GF-D8 (cell line): ENCODE measurements at places on chromosomes 4 and X.
A peak's percentile ranks its signal among the peaks of the same experiment; 100 is the strongest.

- no peak for DNase-seq
Observed at GRCh38 chr4:106583567-106583966, 215.0 kb upstream of the GIMD1 start.

- no peak for DNase-seq
Observed at GRCh38 chr4:89000844-89001360, 56.1 kb downstream of the FAM13A start.

GRCh38 chr4:2598511-2599303 is 62.3 kb downstream of the FAM193A start:
- DNase-seq = peak; percentile 54

DNA sequence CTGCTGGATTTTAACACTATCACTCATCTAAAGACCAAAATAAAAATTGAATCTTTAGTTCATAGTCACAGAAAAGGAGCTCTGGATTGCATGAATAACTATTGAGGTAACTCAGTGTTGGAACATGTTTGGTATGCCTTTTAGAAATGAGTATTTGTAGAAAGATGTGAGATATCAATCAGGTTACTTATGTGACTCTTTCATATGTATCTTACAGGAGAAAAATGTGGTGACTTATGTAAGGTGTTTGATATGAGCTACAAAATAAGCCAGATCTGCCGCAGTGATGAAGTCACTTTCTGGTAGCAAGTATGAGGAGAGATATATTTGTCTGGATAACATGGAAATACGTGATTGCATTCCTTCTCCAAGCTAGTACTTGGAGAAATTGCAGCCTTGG is 1653.3 kb upstream of the PCDH7 start:
- no peak for DNase-seq

GRCh38 chr4:23921447-23921845 is 31.6 kb upstream of the PPARGC1A start:
- no peak for DNase-seq

GRCh38 chr4:93791570-93792195 is 36.9 kb upstream of the ATOH1 start:
- DNase-seq = peak; percentile 2

- DNase-seq = no peak
Observed at GRCh38 chr4:30429813-30430761, 290.1 kb upstream of the PCDH7 start.

GRCh38 chr4:122832732-122833131 is 6.1 kb downstream of the FGF2 start:
- DNase-seq = no peak

GRCh38 chr4:37890801-37891259 is at the start of gene TBC1D1:
TSS of gene TBC1D1 (plus strand) at chr4:37891084. CDS start at chr4:37902096, 11,012 bp downstream.
- no peak for DNase-seq

DNA sequence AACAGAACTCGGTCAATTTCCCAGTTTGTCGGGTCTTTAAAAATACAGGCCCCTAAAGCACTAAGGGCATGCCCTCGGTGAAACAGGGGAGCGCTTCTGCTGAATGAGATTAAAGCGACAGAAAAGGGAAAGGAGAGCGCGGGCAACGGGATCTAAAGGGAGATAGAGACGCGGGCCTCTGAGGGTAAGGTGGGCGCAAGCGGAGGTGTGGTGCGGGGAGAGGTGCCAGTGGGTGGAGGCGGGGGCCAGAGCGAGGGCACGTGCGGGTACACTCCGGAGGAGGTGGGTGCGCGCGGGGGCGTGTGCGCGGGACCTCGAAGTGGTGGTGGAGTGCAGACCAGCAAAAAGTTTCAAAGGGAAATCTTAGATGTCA is 787 bp upstream of the TET2 start:
- no peak for DNase-seq

GRCh38 chrX:84715315-84715714 is 213.1 kb upstream of the HDX start:
- DNase-seq = peak; percentile 1

GRCh38 chr4:82648356-82648755 is 86.6 kb upstream of the TMEM150C start:
- DNase-seq = no peak

GRCh38 chr4:182142176-182143085 is 100.8 kb upstream of the TENM3 start:
- no peak for DNase-seq

DNA sequence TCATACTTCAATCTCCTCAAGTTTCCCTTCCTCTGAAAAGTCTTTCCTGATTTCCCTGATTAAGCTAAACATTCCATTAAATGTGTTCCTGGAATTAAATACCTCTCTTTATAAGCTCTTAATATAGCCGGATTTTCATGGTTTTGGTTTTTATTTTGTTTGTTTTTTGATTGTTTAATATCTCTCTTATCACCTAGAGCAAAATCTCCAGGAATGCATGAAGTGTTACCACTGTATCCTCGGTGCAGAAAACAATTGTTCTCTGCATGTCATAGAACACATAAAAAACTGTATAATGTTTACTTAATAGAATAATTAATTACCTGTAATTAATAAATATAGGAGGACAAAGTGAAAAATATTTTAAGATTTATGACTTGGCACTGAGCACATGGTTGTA is 86.2 kb downstream of the PCDH18 start:
- DNase-seq = no peak

DNA sequence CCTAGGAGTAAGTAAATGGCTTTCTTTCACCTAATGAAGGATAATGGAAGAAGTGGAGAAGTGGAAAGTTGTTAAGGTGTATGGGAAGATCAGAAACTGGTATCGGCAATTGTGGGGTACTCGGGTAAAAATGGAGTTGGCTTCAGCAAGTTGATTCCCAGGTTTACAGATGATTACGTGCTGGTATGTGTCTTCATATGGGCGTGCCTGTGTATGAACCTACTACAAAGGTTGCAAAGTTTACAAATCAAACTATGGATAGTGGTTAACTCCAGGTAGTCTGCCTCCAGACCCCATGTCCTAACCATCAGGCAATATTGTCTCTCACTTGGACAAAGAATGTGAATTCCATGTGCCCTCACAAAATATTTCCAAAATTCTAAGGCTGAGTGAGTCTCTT is 773 bp downstream of the TLR3 start:
- no peak for DNase-seq

GRCh38 chrX:109911046-109911445 is 91.9 kb upstream of the TMEM164 start:
- DNase-seq = no peak

DNA sequence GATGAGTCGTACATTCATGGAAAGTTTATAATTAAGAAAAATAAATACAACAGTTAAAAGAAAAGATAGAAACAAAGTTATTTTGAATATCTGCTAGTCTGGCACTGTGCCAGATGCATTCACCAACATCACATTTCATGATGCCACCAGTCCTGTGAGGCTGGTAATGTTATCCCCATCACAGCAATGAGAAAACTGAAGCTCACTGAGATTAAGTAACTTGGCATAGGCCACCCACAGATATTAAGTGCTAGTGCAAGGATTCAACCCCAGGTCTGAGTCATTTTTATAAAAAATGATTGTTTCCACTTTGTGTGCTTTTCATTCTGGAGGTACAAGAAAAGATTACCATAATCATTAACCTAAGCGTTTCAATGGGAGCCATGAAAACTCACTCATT is 65.0 kb upstream of the IL15 start:
- no peak for DNase-seq

GRCh38 chr4:38364383-38364963 is 299.5 kb upstream of the KLF3 start:
- DNase-seq = no peak

DNA sequence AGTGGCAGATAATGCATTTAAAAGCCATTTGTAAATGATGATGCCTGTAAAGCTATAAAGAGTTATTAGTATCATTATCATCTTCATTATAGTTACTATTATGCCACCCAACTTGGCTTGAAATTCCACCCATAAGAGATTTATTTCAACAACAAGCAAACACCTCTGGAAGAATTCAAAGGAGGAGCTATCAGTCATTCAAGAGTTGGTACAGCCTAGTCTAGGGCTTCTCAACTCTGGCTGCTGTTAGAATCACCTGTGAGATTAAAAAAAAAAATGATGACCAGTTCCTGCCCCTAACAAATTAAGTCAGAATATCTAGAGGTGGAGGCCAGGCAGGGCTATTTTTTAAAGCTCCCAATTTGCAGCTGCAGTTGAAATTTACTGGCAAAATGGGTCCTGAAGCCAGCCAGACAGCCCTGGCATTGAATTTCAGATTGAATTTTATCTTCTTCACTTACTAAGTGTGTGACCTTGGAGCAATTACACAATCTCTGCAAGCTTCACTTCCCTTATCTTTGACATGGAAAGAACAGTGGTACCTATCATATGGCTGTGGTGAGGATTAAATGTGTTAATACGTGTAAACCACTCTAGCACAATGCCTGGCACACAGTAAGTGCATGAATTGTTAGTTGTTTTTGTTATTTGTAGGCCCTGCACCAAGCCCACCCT is 52.9 kb upstream of the EDA start:
- no peak for DNase-seq

DNA sequence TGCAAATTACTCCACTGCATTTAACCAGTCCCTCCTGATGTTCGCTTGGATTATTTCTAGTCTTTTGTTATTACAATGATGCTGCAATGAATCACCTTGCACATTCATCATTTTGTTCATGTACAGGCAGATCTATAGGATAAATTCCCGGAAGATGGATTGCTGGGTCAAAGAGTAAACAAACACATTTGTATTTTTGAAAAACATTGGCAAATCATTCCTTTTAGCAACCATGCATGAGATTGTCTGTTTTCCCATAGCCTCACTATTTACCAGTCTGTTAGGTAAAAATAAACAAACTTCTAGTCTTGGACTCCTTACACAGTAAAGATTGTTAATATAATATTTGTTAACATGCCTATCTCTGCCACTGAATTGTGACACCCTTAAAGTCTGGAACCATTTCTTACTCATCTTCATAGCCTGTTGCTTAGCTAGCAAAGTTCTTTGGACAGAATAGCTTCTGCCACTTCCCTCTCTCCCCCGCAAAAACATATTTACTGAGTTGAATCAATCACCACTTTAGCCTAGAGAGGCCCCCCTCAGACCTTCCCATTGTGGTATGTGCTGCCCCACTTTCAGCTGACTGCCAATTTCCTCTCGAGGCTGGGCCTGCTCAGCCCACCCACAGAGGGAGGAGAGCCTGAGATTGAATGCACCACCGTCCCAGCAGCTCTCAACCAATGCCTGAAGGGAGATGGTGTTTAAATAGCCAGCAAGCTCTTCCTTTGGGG is 108.4 kb upstream of the ATXN3L start:
- no peak for DNase-seq

DNA sequence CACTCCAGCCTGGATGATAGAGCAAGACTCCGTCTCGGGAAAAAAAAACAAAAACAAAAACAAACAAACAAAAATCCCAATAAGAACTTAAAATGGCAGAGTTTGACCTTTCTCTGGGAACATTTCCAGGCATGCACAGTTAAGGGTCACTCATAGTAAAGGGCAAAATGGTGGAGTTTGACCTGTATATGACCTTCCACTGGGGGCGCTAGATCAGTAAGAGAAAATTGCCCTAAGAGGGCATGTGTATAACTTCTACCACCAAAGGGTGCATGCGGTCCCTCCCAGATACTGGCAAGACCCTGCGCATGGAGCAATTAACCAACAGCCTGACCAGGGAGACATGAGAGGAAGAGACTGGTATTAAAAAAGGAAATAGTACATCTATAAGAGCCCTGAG is 177.2 kb downstream of the MOSPD2 start:
- DNase-seq = no peak

GRCh38 chr4:143700416-143701352 is at the start of gene FREM3:
TSS of gene FREM3 (minus strand) at chr4:143700675. CDS start at chr4:143700675, 0 bp downstream.
- no peak for DNase-seq

DNA sequence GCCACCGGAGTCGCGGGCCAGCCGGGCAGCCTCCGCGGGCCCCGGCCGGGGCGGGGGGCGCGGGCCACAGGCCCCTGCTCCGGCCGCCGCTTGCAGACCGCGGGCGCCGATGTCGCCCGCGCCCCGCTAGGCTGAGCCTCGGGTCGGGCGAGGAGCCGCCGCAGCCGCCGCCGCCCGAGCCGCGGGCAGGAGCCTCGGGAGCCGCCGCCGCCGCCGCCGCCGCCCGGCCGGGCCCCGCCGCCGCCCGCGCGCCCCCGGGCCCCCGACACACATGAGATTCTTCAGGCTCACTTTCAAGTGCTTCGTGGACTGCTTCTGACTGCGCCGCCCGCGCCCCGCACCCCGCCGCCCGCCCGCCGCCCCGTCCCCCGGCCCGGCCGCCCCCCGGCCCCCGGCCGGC is 345 bp downstream of the SLC6A8 start:
- no peak for DNase-seq

DNA sequence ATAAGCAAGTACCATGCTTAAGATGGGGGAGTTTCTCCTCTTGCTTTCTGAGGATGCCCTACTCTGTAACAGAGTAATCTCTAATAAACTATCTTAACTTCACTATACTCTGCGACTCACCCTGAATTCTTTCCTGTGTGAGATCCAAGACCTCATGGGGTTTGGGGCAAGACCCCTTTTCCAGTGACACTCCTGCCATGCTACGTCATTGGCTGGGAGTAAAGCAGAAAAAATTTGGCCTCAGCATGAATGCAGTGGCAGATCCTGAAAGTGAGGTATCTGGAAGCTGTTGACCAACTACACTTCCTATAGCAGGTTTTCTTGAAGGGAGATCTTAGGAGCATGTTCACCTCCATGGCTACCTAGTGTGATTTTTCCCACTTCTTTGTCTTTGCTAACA is 109.1 kb upstream of the MED14 start:
- DNase-seq = no peak

- no peak for DNase-seq
Observed at GRCh38 chrX:33128048-33128805, 83.1 kb downstream of the DMD start.

- DNase-seq = no peak
Observed at GRCh38 chr4:173231916-173232315, 63.3 kb downstream of the GALNT7 start.

- DNase-seq = no peak
Observed at GRCh38 chr4:174859904-174860303, 30.9 kb upstream of the GLRA3 start.

GRCh38 chrX:141732031-141732430 is 33.5 kb upstream of the SPANXD start:
- DNase-seq = no peak

- DNase-seq = no peak
Observed at GRCh38 chr4:61246034-61246433, 45.9 kb downstream of the ADGRL3 start.

- peak; percentile 1 for DNase-seq
Observed at GRCh38 chrX:48468693-48469691, 1.1 kb downstream of the SLC38A5 start.

GRCh38 chr4:146522869-146523205 is 1.1 kb upstream of the SLC10A7 start:
- peak; percentile 31 for DNase-seq

GRCh38 chr4:9845791-9846493 is 64.5 kb downstream of the DRD5 start:
- DNase-seq = no peak
